Suprapubic skin (tissue), 4 donors: ENCODE measurements at places on chromosomes 5 and 9.

- no peaks in the 10 kb centered on the region for H3K27me3 ChIP-seq
- no peaks in the 10 kb centered on the region for H3K4me1 ChIP-seq
- no peak overlapping the region for H3K4me3 ChIP-seq
Measured at GRCh38 chr5:108222011-108222410, 159.9 kb downstream of the FBXL17 start.

DNA sequence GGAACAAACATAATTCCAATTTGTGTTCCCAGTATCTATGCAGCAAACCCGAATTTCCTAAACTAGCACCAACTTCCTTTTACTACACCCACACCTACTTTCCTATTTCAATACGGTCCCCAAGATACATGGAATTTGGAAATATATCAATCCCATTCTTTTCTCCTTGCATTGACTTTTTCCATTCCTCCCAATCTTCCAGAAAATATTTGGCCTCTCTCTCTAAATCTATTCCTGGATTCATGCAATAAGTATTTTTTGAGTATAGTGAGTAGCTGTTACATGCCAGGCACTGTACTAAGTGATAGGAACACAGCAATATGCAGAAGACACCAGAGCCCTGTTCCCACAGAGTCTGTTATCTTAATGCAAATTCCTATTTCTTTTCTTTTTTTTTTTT, 216.2 kb upstream of the PIK3R1 start:
- peak overlapping the region; percentile 85 for H3K27ac ChIP-seq
- no peaks in the 10 kb centered on the region for H3K36me3 ChIP-seq
- H3K4me3 ChIP-seq, result no peak overlapping the region

DNA sequence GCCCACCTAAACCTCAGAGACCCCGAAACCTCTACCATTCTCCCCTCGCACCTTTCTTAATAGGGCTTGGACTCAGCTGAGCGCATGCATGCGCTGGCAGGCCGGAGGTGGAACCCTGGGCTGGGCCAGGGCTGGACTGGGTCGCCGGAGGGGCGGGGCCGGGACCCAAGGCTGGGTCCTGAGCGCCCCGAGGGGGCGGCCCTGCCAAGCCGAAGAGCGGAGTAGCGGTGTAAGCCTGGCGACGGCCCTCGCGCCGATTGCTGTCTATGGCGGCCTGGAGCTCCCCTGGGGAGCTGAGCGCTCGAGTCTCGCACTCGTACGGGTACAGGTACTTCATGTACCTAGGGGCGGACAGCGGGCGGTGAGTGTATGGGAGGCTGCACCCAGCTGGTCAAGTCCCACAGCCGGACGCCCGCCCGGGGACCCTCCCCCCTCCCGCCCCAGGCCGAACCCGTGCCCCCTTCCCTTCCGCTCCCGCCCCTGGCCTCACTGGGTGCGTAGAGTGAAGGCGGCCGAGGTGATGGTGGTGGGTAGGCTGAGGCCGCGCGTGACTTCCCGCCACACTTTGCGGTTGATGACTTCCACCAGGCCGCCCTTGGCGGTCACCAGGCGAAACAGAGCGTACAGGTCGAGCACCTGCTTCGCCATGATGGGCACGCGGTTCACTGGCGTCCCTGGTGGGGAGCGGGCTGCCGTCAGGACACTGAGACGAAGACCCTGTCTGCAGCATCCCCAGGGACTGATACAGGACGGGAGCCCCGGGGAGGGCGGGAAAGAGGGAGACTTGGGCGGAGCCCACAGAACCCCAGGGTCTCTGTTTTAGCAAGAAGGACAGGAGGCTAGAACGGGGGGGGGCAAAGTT, 3.3 kb upstream of the DCTN3 start:
- H3K27ac ChIP-seq, result no peak overlapping the region
- peaks cover 46% of the 10 kb centered on the region for H3K4me1 ChIP-seq
- H3K36me3 ChIP-seq, result no peaks in the 10 kb centered on the region
- no peak for DNase-seq
- peaks cover 61% of the 10 kb centered on the region for H3K27me3 ChIP-seq

DNA sequence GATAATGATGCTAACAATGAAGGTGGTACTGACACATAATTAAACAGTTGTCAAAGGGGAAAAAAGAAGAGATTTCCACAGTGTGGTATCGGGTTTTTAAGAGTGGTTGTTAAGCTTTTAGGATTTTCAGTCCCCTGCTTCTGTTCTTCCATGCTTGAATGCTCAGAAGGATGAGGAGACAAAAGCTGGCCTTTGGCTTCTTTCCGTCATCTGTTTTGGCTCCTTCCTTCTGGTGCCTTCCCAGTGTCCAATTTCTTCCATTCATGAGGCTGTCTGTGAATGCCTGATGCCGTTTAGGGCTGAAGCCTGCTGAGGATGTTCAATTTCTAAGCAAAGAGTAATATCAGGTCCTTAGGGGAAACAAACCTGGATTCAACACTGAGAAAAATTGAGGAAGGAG, 179.6 kb upstream of the GLRA1 start:
- H3K36me3 ChIP-seq, result no peaks in the 10 kb centered on the region
- no peaks in the 10 kb centered on the region for H3K27me3 ChIP-seq
- no peak overlapping the region for H3K4me3 ChIP-seq
- no peaks in the 10 kb centered on the region for H3K4me1 ChIP-seq
- no peak overlapping the region for H3K27ac ChIP-seq
- DNase-seq, result no peak

GRCh38 chr9:95753762-95754465, 121.6 kb upstream of the ERCC6L2 start:
- H3K27me3 ChIP-seq, result peaks cover 10% of the 10 kb centered on the region
- H3K4me3 ChIP-seq, result no peak overlapping the region
- peaks cover 27% of the 10 kb centered on the region for H3K4me1 ChIP-seq
- H3K27ac ChIP-seq, result no peak overlapping the region

DNA sequence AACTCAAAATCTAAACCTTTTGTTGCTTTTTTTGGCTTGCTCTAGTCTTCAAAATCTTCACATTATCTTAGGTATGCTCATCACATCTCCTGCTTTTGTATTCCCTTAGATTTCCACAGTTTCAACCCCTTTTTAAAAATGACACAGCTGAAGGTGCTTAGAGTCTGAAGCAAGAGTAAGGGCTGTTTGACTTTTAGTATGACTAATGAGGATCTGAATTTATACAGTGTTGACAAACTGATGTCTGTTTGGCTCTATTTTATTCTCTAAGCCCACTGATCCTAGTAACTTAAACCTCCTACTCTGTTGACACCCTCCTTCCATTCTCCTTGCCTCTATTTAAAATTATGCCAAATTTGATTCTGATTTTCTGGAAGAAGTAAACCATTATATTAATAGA, 200.1 kb downstream of the MCTP1 start:
- H3K4me1 ChIP-seq, result peaks cover 9% of the 10 kb centered on the region
- H3K27me3 ChIP-seq, result no peaks in the 10 kb centered on the region
- no peaks in the 10 kb centered on the region for H3K36me3 ChIP-seq
- no peak overlapping the region for H3K4me3 ChIP-seq
- no peak for DNase-seq

DNA sequence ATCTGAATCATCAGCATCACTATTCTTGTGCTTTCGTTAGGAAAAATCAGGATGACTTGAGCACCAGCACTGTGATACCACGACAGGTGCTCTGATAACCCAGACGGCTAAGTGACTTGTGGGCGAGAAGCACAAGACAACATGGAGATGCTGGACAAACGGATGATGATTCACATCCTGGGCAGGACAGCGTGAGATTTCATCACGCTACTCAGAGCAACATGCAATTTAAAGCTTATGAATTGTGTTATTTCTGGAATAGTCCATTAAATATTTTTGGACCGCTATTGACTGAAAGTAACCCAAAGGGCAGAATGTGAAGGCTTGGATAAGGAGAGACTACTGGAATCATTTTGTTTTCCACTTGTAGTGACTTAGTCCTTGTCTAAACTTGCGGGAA, 114.8 kb upstream of the DAPK1 start:
- H3K27ac ChIP-seq, result no peak overlapping the region
- H3K36me3 ChIP-seq, result no peaks in the 10 kb centered on the region
- H3K4me3 ChIP-seq, result no peak overlapping the region
- peaks cover 9% of the 10 kb centered on the region for H3K4me1 ChIP-seq
